ENCODE measurements at places on chromosomes 12 and 14.

GRCh38 chr12:129673806-129674205 is 230.0 kb downstream of the TMEM132D start:
- no peak for DNase-seq

GRCh38 chr12:51836827-51837173 is 11.7 kb downstream of the FIGNL2 start:
- DNase-seq: no peak

DNA sequence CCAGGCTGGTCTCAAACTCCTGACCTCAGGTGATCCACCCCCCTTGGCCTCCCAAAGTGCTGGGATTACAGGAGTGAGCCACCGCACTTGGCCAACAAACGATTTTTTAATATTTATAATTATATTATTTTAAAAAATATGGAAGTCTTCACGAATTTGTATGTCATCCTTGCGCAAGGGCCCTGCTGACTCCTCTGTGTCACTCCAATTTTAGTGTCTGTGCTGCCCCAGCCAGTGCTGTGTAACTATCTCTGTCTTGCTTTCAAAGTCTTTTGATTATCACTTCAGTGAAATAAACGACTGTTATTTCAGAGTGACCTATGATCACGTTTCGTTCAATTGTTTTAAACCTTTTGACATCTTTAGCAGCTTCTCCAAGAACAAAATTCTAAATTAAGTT is 13.1 kb upstream of the MMP17 start:
- no peak for DNase-seq

- no peak for DNase-seq
These were observed 349.0 kb downstream of the RAD51B start for GRCh38 chr14:68168460-68169109.

DNA sequence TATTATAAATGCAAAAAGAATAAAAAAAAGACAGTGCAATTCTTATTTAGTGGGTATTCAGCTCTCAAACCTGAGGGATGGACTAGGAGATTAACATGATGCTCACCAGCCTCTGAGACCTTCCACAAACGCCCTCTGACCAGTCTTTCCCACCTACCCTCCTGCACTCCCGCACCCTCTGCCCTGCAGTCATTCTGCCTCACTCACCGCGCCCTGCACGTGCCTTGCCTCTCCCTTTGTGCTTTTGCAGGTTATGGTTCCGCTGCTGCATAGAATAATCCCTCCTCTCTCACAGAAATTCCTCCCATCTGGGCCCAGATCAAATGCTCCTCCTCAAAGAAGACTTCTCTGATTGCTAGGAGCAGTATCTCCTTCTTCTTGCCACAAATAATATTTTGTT is 28.5 kb upstream of the TMCC3 start:
- DNase-seq: no peak

DNA sequence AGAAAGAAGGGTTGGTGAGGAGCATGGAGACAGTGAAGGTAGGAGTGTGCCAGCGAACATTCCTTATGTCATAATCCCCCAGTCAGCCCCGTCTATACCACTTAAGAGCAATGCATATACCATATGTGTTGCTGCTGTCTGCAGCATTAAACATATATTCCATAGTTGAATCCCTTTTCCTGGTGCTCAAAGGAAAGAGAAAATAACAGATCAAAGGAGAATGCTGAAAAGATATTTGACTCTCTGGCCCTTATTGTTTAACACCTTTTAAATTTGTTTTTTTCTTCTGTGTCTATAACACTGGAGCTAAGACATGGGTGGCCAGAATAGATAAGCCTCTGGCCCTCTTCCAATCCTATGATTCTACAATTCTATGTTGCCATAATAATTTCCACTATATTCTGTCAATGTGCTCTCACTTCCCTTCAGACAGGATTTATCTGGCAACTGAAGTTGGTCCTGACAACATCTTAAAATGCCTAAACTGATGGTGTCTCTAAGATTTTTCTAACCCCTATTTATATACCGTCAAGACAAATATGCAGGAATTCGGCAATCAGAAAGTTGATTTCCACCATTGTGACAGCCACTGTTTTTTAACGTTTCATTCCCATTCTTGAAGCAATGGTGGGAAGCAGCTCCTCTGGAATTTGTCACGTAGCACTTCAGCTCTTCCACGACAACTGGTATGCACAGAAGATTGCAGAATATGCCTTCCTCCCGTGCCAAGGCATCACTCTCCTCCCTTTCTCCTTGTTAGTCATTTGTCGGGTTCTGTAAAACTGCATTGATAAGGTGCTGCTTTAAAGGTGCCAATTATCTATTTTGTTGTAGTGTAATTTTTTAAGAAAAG is 204.7 kb downstream of the BCAT1 start:
- DNase-seq: no peak

GRCh38 chr12:54173066-54173726 is 15.6 kb downstream of the SMUG1 start:
- DNase-seq: no peak

GRCh38 chr14:74267588-74267987 is 28.3 kb downstream of the VSX2 start:
- no peak for DNase-seq

- DNase-seq: no peak
These were observed 59.7 kb upstream of the KCNH3 start for GRCh38 chr12:49478949-49479664.

DNA sequence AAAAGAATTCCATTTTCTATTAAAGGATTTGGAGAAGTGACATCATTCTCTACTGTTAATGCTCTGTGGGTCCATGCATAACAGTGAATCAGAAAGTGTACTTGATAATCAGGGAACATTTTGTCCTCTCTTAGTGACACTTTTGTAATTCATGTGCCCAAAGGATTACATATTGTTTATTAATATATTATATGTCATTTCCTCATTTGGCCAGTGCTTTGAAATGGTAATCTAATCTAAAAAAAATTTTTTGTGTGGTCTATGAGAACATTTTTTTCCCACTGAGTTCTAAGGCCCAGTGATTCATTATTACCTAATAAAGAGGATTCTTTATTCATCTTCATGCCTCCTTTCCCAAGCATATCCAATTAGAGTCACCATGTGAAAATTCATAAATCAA is 79.7 kb upstream of the MYF6 start:
- no peak for DNase-seq

- DNase-seq: no peak
These were observed 1112.7 kb downstream of the LRFN5 start for GRCh38 chr14:42719391-42719790.

Measured in heart left ventricle (tissue), 16 donors.